Fibroblast of skin of right biceps (primary cell): ENCODE measurements at places on chromosomes 11 and 22.

DNA sequence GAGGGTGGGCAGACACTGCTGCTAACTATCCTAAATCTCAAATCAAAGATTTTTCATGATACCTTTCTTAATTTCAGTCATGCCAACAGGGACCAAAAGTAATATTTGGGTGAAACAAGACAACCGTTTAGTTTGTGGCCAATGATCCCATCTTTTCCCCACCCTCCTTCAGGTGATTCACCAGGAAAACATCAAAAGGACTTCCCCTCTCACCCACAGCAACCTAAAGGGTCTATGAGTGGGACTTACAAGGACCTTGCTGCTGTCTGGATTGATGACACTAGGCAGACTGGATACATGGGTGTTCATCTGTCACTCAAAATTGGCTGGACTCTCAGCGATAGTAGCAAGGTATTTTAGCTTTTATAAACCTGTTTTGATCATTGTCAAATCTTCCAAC is 62.0 kb upstream of the ZC3H12C start:
- no peak for DNase-seq

- DNase-seq: no peak
These were observed 60.9 kb upstream of the CLMP start for GRCh38 chr11:123255909-123256308.

DNA sequence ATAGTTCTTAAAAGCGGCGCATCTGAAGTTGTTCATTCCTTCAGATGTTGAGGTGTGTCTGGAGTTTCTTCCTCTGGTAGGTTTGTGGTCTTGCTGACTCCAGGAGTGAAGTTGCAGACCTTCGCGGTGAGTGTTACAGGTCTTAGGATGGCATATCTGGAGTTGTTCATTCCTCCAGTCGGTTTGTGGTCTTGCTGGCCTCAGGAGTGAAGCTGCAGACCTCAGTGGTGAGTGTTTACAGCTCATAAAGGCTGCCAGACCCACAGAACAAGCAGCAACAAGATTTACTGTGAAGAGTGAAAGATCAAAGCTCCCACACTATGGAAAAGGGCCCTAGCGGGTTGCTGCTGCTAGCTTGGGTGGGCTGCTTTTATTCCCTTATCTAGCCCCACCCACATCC is 201.7 kb upstream of the PDGFD start:
- DNase-seq: no peak

DNA sequence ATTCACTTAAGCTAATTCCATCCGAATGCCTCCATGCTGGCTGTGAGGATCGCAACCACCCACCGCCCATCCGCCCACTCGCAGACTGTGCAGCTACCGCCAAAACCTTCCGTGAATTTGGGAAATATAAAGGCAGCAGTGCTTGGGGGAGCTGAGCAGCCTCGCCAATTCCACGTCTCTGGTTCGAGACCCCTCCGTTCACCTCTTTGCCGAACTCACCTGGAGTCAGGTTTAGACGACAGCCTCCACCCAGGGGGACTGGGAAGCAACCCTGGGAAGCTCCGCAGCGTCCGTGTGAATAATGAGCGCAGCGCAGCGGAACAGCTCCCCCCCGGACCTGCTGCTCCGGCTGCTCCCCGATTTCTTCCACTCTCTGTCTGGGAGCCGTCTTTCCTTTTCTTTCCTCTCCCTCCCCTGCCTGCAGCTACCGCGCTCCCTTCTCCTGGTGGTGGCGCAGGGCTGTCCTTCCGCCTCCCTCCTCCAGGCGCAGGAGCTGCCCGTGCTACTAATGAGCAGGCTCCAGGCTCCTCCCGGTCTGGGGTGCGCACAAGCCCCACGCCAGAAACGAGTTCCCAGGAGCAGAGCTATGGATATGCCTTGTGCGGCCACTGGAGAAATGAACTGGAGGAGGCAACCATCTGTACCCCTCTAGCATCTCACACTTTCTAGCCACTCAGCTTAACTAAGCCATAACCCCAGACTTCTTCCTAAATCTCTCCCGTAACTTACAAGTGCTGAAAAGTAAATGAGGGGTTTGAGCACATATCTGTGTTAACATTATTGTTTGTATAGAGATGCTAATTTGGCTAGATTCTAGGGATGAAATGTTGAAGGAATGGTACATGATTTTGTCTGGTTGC is 107.3 kb downstream of the XKR3 start:
- no peak for DNase-seq

- no peak for DNase-seq
These were observed 6.7 kb downstream of the TMEM184B start for GRCh38 chr22:38266120-38266519.

DNA sequence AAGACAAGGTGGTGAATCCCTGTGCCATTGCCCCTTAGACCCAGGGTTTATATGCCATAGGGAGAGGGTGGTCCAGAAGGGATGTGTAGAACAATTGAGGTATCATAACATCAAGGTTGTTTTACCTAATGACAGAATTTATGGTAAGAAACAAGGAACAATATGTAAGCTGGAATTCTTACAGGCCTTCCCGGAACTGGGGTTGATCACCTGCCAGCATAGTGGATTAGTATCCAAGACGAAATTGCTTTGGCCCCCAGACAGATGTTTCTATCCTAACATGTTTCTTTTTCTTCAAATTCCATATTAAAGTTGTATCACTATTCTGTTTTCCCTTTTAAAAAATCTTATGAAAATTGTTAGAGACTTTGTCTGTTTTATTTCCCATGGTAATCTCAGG is 343.8 kb upstream of the ANO3 start:
- DNase-seq: no peak

DNA sequence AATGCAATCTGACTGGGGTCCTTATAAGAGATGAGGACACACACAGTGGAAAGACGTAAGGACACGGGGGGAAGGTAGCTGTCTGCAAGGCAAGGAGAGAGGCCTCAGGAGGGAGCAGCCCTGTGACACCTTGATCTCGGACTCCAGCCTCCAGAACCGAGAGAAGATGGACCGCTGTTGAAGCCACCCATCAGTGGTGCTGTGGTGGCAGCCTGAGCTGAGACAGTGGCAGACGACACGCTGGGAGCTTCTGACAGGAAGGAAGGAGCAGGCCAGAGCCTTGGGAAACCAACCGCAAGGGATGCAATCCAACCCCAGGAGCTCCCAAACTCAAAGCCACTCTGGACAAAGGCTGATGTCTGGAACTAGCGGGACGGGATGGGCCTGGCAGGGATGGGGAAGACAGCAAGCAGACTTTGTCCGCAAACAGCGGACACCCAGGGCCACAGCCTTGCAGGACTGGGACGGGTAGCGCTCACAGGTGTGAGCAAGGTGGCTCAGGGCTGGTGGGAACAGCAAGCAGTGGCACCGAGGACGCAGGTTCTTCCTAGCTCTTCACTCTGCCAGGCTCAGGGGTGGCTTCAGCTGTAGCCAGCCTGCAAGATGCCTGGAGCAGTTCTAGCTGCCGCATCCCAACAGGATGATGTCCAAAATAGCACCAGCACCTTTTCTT is 10.9 kb downstream of the LTO1 start:
- no peak for DNase-seq

GRCh38 chr11:10762185-10762584 is 11.1 kb downstream of the CTR9 start:
- DNase-seq: no peak

GRCh38 chr22:50189184-50189848 is 3.6 kb downstream of the TRABD start:
- no peak for DNase-seq

- no peak for DNase-seq
These were observed 37.0 kb downstream of the PC start for GRCh38 chr11:66920978-66921784.

DNA sequence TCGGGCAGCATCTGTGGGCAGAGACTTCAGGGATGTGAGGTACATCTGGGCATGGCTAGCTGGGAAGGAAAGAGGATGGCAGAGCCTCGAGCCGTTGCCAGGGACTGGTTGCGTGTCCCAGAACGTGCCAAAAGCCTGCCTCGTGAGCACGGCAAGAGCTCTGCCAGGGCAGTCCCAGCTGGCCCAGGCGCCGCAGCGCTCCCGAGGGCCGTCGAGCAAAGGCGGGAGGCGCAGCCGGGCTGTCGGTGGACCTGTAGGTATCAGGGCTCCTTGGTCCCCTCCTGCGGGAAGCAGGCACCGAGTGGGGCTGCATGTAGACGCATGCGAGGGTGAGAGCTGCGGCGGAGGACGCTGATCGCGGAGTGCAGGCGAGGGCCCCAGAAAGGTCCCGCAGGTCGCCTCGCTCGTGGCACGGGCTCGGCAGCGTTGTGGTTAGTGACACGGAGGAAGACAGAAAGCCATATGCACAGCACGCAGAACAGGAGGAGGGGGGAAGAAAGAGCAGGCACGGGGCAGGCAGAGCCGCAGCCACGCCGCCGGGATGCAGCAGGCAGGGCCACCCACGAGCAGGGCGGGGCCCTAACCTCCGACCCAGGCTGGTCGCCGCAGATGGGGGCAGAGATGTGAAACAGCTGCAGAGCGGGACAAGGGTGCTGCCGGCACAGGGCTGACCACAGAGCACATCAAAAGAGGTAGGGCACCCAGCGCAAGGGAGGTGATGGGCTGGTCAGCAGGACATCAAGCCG is 18.0 kb downstream of the LSP1 start:
- no peak for DNase-seq

DNA sequence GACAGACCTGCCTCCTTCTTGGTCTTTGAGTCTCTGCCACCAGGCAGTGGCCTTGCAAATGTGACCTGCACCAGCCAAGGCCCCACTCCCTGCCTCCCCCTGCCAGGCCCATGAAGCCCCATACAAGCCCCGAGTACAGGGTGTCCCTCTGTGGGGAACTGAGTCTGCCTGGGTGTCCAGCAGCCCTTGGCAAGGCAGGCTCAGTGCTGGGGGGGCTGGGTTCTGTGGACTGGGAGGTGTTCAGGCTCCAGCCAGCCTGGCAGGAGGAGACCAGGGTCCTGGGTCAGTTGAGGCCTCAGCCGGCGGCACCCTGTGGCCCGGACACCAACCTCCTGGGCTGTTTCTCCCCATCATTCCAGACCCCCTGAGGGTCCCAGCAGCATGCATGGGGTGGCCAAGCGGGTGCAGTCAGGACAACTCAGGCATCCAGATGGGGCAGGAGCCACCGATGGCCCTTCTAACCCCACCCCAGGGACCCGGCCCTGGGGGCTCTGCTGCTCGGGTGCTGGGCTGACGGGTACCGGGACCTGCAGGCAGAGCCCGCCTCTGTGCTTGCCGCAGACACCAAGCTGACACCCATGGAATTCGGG is 5.7 kb downstream of the MUC5AC start:
- DNase-seq: no peak

DNA sequence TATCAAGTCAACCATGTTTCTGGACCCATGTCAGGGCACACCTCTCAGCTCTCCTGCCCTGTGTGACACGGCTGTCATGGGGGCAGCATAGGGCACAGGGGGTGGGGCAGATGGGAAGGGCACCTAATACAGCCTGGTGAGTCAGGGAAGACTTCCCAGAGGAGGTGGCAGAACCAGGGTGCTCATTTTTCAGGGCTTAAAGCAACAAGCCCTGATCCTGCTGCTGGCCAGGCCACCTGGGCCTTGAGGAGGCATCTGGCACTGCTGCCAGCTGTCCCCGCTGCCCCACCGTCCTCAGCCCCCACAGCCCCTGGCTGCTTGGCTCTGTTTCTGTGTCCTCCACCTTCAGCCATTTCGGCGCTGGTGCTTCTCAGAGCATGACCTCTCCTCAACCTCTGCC is 4.4 kb downstream of the MAP3K11 start:
- no peak for DNase-seq

DNA sequence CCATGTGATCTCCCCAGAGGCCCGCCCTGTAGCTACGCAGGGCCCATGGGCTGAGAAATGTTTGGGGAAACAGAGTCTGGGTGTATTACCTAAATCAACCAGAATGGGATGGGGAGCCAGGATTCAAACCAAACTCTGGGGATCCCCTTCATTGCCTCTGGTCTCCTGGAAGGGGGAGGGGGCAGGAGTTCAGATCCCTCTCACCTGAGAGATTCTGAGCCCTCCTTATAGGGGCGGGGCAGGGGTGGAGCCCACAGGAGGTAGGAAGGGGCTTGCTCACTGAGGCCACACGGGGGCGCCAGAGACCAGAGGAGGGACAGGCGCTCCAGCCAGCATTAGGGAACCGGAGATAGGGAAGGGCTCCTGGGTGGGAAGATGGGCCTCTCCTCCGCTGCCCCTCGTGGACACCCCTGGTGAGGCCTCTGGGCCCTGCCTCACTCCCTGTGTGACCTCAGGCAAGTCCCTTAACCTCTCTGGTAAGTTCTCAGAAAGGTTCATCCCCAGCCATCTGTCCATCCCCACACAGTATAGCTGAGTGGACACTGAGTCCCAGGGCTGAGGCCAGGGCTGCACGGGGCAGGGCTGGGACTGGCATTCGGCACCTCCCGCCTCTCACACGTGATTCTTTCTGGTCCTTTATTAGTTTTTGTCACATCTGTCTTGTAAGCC is 2.7 kb upstream of the CDC42BPG start:
- peak; percentile 87 for DNase-seq

GRCh38 chr11:71948314-71949027 is 19.6 kb downstream of the RNF121 start:
- DNase-seq: no peak

- no peak for DNase-seq
These were observed 199.1 kb downstream of the SWAP70 start for GRCh38 chr11:9862981-9863380.

- DNase-seq: peak; percentile 59
These were observed 23.2 kb upstream of the BIRC3 start for GRCh38 chr11:102293873-102294601.

DNA sequence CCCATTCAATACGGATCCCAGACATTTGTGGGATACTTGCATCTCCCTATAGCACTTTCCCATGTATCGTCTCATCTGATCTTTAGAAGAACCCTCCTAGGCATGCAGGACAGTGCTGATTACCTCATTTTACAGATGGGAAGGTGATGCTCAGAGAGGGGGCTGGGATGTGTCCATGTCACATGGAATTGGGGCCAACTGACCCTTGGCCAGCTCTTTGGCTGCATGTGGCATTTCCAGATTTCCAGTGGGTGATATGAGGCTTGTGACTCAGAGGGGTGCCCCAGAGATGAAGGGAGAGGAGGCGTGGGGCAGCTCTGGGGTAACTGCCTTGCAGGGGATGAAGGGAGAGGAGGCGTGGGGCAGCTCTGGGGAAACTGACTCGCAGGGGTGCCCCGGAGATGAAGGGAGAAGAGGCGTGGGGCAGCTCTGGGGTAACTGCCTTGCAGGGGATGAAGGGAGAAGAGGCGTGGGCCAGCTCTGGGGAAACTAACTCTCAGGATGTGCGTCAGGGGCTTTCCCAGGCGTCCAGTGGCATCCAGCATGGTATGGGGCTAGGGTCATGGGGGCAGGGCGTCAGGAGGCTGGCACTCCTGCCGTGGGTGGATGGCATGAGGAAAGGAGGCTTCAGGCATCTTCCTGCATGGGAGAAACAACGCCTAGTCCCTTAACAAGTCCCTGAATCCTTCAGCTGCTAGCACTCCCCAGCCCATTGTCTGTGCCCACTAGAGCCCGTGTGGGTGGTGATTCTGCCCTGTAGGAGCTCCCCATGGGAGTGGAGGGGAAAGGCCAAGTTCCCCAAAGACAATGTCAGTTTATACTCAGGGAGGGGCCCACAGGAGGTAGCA is 11.9 kb upstream of the CERK start:
- no peak for DNase-seq

GRCh38 chr11:110086892-110087309 is 6.3 kb upstream of the ZC3H12C start:
- peak; percentile 67 for DNase-seq
